Hematopoietic multipotent progenitor cell (in vitro differentiated cells): ENCODE measurements at places on chromosomes 13 and 19.

- DNase-seq, result no peak
Observed at GRCh38 chr19:51019544-51019925, at the start of gene KLK10. Gene KLK10 (minus strand): TSS chr19:51019709. CDS start chr19:51019130, 579 bp downstream.

GRCh38 chr19:46180701-46181387 is 32.8 kb downstream of the IGFL2 start:
- DNase-seq, result no peak

- no peak for DNase-seq
Observed at GRCh38 chr19:51921949-51922348, 5.3 kb upstream of the ZNF613 start.

DNA sequence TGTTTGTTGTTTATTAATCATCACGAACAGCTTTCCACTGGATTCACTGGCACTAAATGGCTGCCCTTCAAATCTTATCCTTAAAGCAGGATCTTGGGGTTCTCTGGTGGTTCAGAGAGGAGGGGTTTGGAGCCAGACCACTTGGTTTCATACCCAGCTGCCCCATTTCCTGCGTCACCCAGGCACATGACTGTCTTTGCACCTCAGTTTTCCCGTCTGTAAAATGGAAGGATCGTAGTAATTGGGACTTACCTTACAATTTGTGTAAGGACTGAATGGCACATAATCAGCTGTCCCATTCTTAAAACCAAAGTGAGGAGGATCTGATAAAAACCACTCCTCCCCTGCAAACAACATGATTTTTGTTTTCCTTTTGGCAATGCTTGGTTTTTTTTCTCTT is 318.3 kb downstream of the ZNF536 start:
- no peak for DNase-seq

DNA sequence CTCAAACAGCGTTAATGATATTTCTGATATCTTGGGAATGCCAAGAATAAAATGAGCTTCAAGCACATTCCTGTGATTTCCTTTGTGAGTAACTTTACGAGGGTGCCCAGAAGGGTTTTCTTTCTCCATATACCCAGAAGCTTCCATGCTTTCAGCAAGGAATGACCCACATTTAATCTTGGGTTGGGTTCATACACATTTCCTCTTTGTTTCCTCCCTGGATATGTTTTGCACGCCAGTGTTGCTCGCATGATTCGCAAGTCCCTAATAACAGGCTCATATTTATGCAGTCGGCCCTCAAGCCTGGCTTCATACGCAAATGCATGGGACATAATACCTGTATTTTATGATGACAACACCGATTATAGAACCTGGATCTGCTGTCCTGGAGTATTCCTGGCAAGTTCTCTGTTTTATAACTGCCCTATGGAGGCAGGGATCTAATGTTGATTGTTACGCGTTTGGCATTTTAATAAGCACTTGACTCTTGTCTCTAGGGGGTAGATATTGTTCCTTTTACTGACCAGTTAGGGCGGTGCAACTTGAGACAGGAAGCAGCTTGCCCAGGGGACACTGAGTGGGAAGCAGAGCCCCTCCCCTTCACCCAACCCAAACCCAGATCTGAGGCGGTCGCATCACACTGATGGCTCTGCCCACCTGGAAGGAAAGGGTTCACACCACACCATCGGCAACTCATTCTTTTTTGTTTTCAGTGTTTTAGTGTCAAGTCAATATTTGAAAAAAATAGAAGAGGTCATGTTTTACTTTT is 220.4 kb upstream of the SOX1 start:
- no peak for DNase-seq

DNA sequence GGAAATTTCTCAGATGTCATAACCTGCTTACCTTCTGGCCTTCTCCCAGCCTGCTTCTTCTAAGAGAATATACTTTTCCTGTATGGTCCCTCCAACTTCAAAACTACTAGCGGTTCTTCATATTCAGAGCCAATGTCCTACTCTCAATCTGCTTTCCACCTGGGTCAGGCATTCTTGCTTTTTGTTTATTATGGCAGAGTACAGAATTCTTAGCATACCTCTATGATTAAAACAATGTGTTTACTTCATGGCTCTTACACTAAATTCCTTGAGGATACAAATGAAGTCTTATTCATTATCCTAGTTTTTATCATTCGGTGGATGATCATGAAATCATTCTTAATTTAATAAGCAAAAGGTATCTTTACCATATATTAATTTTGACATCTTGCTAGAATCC is 484.2 kb upstream of the SLITRK1 start:
- no peak for DNase-seq

DNA sequence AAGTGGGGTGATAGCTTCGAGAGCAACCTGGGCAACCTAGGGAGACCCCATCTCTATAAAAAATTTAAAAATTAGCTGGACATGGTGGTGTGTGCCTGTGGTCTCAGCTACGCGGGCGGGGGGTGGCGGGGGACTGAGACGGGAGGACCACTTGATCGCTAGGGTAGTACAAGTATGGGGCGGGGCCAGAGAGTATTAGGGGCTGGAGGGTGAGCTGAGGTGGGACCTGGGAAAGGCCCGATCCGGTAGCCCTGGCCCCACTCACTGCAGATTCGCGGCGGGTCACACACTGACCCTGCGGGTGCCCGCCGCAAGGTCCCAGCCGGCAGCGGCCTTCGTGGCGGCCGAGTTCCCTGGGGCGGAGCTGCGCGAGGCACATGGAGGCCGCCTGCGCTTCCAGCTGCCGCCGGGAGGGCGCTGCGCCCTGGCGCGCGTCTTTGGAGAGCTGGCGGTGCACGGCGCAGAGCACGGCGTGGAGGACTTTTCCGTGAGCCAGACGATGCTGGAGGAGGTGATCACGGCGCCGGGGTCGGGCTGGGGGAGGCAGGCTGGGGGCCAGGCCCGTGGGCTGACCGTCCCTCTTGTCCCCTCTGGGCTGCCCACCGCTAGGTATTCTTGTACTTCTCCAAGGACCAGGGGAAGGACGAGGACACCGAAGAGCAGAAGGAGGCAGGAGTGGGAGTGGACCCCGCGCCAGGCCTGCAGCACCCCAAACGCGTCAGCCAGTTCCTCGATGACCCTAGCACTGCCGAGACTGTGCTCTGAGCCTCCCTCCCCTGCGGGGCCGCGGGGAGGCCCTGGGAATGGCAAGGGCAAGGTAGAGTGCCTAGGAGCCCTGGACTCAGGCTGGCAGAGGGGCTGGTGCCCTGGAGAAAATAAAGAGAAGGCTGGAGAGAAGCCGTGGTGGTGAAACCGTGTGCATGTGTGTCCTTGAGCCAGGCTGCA is 2.0 kb upstream of the ARHGAP45 start:
- DNase-seq, result no peak

DNA sequence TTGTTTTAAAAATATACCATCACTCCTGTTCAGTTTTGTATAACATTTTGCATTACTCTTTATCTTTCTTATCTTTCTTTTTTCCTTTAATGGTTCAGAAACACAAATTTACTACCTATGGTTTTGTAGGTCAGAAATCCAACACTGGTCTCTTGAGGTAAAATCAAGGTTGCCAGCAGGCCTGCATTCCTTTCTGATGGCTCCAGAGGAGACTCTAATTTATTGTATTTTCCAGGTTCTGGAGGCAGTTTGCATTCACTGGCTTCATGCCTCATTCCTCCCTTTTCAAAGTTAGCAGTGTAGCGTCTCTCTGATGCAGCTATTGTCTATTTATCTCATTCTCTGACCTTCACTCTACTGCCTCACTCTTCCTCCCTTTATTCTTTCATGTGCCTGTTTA is 767.4 kb downstream of the SLITRK6 start:
- no peak for DNase-seq

- no peak for DNase-seq
Observed at GRCh38 chr13:31930901-31931522, 100.6 kb upstream of the FRY start.

GRCh38 chr13:36395280-36395679 is 37.0 kb upstream of the CCNA1 start:
- peak; percentile 62 for DNase-seq

DNA sequence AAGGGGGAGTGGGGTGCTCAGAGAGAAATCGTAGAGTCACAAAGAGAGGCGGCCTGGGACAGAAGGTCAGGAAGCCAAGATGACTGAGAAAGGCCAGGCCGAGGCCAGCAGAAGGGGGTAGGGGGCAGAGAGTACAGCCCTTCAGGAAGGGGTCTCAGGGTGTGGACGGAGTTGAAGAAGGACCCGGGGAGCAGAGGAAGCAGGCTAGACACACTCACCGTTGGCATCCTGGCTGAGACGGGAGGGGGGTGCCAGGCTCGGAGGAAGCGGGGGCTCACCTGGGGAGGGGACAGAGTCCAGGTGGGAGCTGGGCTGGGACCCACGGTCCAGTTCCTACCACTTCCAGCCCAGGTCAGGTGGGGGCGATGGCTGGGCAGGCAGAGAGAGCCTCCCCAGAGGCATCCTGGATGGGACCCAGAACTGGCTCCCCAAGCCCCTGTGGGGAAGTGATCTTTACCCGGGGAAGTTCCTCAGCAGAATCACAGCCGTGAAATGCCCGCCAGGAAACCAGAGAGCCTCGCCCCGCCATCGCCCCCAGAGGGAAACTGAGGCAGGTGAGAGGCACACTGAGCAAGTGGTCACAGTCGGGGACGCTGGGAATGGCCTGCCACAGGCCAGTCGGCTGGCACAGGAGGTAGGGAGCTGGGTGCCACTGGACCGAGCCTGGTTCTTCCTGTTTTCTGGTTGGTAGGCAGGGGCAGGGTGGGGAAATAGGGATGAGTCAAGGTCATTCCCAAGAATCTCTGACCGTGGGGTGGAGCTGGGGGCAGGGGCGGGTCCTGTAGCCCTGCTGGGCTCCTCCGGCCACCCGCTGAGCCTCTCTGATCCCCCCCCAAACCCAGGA is 1.4 kb downstream of the MATK start:
- DNase-seq, result no peak

- DNase-seq, result no peak
Observed at GRCh38 chr13:27131906-27132305, 39.7 kb downstream of the USP12 start.

DNA sequence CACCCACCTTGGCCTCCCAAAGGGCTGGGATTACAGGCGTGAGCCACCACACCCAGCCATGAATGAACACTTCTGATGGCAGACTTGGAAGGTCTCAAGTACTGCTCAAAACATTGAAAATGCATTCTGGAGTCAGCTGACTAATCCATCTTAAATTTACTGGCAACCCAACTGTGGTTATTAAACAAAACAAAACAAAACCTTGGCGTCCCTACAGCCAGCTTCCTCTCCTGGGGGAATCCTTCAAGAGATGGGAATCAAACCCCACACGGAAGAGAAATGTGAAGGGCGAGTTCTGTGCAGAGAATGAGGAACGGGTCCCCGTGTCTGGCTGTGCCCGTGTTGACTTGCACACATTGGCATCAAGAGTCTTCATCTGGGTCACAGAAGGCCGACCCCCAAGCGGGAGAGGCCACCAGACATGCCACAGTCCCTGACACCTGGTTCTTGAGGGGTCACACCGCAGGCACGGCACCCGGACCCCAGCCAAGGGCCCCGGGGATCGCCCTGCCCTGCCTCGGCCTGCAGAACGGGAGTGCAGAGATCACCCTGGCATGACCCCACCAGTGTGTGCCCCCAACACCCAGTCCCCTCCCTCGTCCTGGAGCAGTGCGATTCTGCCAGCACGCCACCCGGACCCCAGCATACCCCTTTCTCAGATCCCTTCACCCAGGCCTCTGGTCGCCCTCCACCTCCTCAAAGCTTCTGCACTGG is 3.2 kb downstream of the MAP2K2 start:
- DNase-seq, result no peak

DNA sequence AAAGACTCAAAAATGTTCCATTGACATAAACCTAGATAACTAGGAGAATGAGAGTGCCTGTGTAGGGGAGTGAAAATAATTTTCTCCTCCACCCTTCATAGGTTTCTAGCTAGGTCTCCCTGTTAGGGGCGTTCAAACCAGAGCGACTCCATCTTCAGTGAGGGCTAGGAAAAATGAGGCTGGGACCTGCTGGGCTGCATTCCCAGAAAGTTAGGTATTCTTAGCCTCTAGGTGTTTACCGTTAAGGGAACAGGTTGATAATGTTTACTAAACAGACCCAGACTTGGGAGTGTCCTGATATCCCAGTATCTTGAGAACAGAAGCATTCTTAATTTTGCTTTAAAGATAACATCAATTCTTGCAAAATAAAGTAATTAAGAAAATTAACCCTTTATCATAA is 20.1 kb downstream of the PABPC3 start:
- DNase-seq, result no peak

DNA sequence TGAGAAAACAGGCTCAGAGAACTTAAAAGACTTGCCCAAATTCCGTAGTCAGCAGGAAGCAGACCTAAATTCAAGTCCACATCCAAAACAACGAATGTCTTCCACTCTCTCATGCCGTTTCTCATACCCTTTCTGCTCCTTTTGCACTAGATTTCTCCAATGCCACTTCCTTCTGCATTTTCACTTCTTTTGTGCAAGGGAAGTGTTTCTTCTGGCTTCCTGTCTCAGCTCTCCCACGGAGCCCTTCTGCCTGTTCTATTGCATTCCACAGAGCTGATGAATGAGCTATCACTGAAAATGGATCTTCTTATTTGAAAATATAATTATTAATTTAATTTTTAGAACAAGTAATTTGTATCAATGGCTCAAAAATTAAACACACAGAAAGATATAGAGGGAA is 56.1 kb upstream of the STK24 start:
- DNase-seq, result peak; percentile 36

DNA sequence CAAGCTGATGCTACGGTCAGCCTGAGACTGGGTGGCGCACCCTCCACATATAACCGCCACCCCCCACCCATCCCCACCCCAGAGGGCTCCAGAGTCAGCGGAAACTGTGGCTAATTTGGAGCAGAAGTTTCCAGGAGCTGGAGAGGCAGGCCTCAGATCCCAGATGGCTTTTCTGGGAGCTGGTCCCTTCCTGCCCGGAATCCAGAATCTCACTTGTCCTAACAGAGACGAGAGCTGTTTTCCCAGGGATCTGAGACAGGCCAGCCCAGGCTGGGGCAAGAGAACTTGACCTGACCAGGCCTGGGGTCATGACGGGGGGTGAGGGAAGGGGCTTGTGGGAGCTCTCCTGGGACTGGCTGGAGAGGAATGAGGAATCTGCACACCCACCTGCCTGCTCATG is 6.5 kb downstream of the EPHX3 start:
- no peak for DNase-seq

DNA sequence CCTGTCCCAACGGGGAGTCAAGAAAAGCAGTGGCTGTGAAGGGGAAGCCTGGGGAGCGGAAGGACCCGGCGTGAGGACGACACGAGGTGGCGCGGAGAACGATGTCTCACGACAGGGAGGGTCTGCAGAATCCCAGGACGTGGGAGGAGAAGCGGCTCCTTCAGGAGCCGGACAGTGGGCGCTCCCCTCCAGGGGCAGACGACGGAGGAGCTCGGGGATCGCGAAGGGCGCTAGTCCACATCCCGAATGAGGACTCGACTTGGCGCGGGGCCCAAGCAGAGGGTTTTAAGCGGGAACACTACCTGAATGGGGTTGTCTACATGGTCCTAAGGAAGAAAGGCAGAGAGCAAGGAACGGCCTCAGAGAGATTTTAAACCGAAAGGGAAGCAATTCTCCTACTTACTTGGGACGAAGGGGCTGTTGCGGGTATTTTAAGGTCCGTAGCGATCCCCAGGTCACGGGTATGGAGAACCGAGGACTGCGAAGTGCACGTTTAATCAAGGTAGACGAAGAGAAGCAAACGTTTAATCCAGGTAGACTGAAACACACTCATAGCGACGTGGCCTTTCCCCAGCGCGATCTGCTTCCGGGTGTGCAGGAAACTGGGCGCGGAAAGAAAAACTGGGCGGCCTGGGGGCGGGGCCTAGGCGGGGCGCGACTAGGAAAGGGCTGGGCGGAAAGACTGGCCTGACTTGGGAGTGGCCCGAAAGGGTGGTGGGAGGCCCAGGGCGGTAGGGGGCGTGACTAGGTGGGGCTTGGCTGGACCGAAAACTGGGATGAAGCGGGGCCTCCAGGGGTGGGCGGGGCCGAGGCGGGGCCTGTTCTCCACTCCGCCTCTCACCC is at the start of gene ZNF841:
Gene ZNF841, minus strand, starts transcription at position 594 of the 843 bp plus-strand sequence. CDS start 10,964 bp downstream, outside the sequence.
- peak; percentile 94 for DNase-seq
